D721Med (cell line): ENCODE measurements at places on chromosomes 2 and 18.

- no peak for DNase-seq
Observed at GRCh38 chr2:178070824-178071223, 1.8 kb downstream of the PDE11A start.

DNA sequence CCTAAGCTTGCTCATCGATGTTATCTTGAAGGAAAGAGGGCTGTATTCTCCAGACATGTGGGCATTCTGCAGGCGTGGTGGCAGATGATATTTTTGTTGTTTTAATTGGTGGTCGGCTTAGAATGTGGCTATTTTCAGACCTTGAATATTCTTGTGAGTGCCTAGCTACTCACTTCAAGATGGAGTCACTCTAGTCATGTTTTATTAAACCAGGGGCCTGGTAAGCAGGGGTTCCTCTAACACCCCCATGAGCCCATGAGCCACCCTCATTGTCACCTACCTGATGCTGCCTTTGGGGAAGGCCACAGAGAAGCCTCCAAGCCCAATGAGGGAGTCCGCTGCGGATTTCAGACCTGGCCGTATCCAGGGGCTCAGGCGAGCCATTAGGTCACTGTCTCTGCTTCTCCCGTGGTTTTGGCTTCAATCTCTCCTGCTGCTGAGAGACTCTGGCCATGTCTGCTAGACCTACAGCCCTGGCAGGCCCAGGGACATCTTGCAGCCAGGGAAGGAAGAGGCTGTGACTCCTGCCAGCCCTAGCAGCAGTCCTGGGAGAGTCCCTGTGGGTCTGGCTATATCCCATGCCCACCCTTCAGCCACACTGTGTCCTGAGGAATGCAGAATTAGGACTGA, 16.3 kb upstream of the KLF11 start:
- no peak for DNase-seq

DNA sequence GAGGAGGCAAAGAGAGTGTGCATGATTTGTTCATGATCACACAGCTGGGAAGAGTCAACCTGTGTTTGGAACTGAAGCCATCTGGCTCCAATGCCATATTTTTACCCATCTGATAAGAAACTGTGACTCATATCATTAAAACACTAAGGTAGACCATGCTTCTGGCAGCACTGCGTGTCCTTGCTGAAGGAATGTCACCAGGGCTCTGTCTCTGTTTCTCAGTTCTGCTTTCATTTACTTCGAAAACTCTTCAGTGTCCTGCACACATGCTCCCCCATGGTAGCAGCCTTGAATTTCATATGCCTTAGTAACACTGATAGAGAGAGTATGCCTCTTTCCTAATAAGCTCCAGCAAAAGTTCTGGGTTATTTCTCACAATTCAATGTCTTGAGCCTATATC, 830.4 kb downstream of the DCDC2C start:
- DNase-seq, result no peak

DNA sequence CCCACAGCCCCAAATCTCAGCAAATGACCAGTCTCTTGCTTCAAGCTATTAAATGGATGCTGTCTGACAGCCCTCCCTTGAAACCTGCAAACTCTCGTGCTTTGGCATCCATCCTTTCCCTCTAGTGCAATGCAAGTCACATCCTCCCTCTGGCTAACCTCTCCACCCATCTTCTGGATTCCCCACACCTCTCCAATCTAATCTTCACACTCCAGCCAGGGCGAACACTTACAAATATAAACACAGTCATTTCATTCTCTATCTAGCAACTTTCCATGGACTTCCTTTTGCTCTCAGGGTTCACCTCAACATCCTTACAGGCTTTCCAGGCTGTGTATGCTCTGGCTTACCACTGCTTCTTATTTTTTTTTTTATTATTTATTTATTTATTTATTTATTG, 10.1 kb upstream of the NARS1 start:
- DNase-seq, result no peak
